ENCODE measurements at places on chromosomes 13 and 19. TPM values are rescaled to one million over a fixed set of nuclear protein-coding genes. Genes with fewer than 3 reads are reported as not detected.

The PRTN3 gene
- total RNA-seq: not detected

The C1QTNF9 gene
- not detected for total RNA-seq

The RDH8 gene
- total RNA-seq: not detected

The DMKN gene
- total RNA-seq: 75.0 TPM

Measured in tracheal epithelial cell (primary cell).